ENCODE measurements at places on chromosomes 1 and 21.

GRCh38 chr21:43731476-43731875, 12.5 kb downstream of the PDXK start:
- DNase-seq, result no peak

DNA sequence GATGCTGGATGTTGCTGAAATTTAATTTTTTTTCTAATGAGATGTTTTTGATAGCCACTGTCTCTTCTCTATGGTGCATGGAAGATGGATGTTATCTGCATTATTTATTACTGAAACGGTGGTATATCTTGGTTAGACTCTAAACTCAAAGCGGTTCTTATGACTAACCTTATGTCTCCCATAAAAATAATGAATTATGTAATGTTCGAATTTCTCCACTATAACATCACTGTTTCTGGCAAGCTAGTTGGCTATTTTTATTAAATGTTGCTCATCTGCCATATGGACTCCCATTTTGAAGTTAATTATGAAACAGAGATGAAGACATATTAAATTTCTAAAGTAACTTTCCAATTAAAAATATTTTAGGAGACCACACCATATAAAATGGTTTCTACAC, 808.6 kb upstream of the ADGRL4 start:
- no peak for DNase-seq

- DNase-seq, result no peak
Observed at GRCh38 chr1:159652506-159652905, 61.9 kb downstream of the CRP start.

GRCh38 chr1:167442854-167443565, 75.3 kb downstream of the CD247 start:
- DNase-seq, result no peak

DNA sequence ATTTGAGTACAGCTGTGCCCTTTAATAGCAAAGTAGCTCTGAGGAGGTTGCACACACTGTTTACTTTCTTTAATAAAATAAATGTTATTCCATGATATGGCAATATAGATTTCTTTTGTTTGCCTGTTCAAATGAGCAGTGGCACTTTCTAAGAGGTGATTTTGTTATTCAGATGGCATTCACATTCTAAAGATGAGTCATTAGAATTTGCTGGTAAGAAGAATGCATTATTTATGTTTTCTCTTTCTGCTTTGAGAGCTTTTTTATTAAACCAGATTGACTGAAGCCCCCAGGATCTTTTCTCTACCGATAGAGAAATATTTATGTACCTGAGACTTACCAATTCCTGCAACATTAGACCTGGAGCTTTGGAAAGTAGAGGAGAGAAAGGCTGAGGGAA, 11.2 kb upstream of the LEPR start:
- DNase-seq, result no peak

DNA sequence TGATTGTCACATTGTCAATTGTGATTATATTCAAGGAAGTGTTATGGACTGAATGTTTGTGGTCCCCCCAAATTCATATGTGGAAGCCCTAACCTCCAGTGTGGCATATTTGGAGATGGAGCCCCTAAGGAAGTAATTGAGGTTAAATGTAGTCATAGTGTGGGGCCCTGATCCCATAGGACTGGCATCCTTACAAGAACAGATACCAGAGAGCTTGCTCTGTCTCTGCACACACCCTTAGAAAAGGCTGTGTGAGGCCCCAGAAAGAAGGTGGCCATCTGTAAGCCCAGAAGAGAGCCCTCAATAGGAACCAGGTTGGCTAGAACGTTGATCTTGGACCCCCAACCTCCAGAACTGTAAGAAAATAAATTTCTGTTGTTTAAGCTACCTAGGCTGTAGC, 28.1 kb downstream of the VANGL1 start:
- DNase-seq, result no peak

Data from naive thymus-derived CD8-positive, alpha-beta T cell (primary cell).